Gastrocnemius medialis (tissue), 4 donors: ENCODE measurements at places on chromosomes 4 and X. TPM values are rescaled to one million over a fixed set of nuclear protein-coding genes. Genes with fewer than 3 reads are reported as not detected.

NPNT gene
- total RNA-seq: 2.6 TPM

ZCCHC12 gene
- total RNA-seq: not detected

AP1AR gene
- 21.5 TPM for total RNA-seq

VSIG1 gene
- total RNA-seq: not detected

DRD5 gene
- not detected for total RNA-seq

RHOXF1 gene
- total RNA-seq: not detected

CCDC110 gene
- total RNA-seq: 4.1 TPM

CT45A10 gene
- not detected for total RNA-seq

PDGFC gene
- total RNA-seq: 10.7 TPM

SPP1 gene
- 13.6 TPM for total RNA-seq

BLOC1S4 gene
- 25.7 TPM for total RNA-seq

STATH gene
- not detected for total RNA-seq

PHF8 gene
- total RNA-seq: 9.7 TPM

RIPPLY1 gene
- not detected for total RNA-seq

MGARP gene
- total RNA-seq: 0.38 TPM

SH2D1A gene
- total RNA-seq: not detected
